ENCODE measurements at places on chromosomes 5 and 9.
A peak's percentile ranks its signal among the peaks of the same experiment; 100 is the strongest.

DNA sequence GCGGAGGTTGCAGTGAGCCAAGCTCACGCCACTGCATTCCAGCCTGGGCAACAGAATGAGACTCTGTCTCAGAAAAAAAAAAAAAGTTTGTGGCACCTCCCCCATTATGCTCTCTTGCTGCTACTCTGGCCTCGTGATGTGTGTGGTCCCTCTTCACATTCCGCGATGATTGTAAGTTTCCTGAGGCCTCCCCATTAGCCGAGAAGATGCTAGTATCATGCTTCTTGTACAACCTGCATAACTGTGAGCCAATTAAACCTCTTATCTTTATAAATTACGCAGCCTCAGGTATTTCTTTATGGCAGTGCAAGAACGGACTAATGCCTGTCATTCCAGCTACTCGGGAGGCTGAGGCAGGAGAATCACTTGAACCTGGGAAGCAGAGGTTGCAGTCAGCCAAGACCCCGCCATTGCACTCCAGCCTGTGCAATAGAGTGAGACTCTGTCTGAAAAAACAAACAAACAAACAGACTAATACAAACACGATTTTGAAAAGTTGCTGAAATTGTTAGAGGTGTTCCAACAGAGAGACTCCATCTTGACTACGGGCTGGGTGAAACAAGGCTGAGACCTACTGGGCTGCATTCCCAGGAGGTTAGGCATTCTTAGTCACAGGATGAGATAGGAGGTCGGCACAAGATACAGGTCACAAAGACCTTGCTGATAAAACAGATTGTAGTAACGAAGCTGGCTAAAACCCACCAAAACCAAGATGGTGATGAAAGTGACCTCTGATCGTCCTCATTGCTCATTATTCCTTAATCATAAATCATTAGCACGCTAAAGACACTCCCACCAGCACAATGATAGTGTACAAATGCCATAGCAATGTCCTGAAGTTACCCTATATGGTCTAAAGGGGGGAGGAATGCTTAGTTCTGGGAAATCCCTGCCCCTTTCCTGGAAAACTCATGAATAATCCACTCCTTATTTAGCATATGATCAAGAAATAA lies 8.3 kb upstream of the AFF4 start:
- no peak for DNase-seq

GRCh38 chr9:132182314-132183091 lies 20.6 kb downstream of the NTNG2 start:
- DNase-seq, result no peak

GRCh38 chr5:156120777-156121176 lies 206.2 kb upstream of the SGCD start:
- no peak for DNase-seq

DNA sequence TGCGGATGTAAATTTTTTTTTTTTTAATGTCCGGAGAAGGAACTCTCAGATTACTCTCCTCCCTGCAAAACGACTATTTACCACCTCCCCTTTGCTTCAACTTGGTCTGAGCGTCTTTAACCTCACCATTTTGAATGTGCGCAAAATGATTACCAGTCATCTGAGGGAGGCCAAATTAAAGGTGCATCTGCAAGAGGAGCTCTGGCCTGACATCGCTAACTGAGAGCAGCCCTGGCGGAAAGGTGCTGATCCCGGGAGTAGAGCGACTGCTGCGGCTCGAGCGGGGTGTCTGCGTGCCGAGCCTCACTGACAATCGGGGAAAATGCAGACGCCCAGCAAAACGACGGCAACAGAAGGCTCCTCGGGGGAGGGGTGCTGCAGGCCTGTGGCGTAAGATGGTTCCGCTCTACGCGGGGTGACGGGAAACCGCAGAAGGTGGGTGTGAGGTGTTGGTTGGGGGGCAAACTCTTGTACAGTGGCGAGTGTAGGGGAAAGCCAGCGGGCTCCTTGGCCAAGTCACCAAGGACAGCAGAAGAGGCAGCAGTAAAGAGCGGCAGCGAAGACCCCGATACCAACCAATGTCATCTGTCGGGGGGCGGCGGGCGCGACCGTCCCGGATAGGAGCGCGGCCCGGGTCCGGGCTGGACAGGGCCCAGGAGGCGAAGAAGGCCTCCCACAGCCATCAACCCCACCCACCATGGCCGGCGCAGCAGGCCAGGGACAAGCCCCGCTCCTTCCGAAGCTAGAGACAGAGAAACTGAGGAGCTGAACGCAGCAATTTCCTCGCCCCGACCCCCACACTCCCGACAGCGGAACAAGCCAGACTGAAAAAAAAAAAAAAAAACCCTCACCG lies 557 bp downstream of the PJA2 start:
- peak; percentile 63 for DNase-seq

GRCh38 chr9:28136113-28136512 lies 562.8 kb upstream of the C9orf72 start:
- DNase-seq, result no peak

Data from stimulated activated CD4-positive, alpha-beta T cell treated with anti-CD3 and anti-CD28 coated beads, Interleukin-15, amount 100 ng/mL, for 1 hour (primary cell).